Body of pancreas (tissue), 4 donors: ENCODE measurements at places on chromosomes 12 and 14.

DNA sequence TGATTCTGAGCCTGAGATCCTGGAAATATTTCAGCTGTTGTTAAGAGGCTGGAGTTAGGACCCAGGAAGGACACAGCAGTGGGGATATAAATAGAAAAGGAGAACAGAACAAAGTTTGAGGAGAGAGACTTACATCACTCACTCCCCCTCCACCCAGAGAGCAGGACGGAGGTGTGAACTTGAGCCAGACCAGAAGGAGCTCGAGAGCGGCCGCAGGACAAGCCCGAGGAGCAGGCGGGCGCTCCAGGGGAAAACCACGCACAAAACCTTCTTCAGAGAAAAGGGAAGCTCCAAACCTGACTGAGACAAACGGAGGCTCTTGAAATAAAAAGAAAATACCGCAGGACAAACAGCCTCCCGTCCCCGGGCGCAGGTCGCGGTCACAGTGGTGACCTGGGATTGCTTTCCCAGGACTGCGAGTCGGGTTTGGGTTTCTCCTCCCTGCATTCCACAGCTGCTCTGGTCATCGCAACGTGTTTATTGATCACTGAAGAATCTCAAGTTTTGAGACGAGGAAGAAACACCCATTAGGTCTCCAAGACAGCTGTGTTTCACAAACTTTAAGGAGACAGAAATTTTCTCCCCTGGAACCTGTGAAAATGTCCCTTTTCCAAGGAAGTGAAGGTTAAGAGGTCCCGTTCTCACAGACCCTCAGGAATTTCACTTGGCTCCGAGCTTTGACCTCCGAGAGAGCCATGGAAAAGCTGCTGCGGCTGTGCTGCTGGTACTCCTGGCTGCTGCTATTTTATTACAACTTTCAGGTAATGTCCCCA is at the start of gene ADGRD1:
Gene ADGRD1, plus strand, starts transcription at position 137 of the 773 bp plus-strand sequence. Its CDS starts 559 bp downstream, at position 696.
- DNase-seq = peak; percentile 73

GRCh38 chr12:47894652-47895051 is 10.1 kb downstream of the VDR start:
- DNase-seq = no peak

GRCh38 chr14:104576970-104577332 is 2.6 kb upstream of the C14orf180 start:
- DNase-seq = peak; percentile 17

DNA sequence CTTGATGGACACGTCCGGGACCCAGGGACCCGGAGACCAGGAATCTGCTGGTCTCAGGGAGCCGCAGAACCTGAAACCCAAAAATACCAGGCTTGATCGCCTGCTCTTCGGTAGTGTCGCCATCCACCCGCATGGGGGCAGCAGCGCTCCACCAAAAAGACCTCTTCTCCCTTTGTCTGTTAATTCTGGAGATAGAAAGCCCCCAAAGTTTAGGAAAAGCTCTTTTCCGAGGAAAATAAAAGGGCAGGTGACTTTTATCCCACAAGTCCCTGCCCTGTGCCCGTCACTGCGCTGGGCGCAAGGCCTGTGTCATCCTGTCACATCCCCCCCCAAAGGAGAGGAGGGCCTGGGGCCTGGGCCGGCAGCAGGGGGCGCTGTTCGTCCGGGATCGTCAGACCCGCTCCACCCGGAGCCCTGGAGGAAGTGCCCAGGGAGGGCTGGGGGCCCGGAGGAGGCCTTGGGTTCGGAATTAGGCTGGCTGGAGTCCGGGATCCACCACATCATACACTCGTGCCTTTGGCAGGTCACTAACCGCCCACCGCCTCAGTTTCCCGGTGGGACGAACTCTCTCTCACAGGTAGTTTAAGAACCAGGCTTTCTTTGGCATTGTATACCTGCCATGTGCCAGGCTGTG is 31.9 kb downstream of the DAD1 start:
- peak; percentile 88 for DNase-seq

GRCh38 chr12:104057771-104058197 is 6.5 kb upstream of the HCFC2 start:
- DNase-seq = no peak

DNA sequence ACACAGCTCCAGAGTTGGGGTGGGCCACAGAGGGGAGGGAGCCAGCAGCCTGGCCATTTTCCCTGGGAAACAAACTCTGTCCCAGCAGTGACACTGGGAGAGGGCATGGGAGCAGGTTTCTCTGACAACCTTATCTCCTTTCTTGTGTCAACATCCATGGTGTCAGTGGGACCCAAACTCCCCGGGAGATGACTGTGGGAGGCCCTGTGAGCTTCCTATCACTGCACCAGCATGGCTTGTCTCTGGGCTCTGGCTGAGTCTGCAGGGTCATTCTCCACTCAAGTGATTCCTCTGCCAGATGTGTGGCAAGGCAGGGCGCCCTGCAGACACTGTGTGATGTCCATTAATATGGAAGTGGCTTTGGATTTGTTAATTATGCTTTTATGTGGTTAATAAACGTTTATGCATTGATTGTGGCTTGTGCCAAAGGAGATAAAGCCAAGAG is 10.1 kb downstream of the LRTM2 start:
- DNase-seq = no peak
